ENCODE measurements at places on chromosomes 5 and 9.

DNA sequence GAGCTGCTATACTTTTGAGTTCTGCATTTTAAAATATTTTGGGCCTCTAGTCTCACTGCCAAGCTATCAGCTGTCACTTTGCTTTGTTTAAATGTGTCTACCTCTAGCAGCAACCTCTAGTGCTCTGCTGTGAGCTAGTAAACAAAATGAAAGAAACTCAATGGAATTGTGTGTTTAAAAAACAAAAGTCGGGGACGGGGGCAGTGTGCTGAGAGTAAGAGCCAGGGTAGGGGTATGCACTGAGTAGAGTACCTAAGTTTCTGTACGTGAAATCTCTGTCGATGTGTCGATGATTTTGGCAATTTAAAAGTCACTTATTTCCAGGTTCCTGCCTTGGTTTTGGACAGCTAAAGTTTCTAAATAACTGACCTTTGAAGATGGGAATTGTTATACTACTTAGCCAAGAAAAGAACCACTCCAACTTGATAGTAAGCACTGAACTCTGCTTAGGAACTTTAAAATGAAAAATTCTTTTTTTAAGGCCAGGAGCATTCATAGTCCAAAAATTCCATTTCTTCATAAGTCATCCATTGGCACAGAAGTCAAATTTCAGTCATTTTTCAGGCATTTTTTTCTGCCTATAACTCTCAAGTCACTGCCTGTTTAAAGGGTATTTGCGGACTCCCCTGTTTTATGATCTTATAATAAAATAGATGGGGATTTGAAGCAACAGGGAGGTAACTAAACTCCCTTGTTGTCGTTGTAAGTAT, 111.5 kb downstream of the SAXO1 start:
- no peak for DNase-seq

DNA sequence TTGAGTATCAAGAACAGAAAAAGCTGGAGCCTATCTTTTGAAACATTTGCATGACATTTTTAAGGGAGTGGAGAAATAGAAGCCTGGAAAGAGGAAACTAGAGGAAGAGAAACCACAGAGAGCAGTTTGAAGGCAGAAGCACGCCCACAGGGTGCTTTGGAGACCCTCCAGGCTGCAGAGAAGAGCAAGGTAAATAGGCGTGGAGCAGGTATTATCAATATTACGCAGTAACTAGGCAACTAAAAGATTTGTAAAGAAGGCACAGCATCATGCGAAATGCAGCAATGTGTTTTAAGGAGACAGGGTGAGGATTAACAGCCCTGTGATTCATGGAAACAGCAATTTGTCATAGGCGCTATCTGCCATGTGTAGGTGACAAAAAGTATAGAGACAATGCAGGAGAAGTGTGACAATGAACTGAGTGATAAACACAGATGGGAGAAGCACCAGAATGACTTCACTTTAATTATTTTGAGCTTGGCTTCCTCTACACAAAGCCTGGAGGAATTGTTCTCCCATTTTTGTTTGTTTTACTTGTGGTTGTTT, 281.2 kb downstream of the BRINP1 start:
- DNase-seq, result no peak

DNA sequence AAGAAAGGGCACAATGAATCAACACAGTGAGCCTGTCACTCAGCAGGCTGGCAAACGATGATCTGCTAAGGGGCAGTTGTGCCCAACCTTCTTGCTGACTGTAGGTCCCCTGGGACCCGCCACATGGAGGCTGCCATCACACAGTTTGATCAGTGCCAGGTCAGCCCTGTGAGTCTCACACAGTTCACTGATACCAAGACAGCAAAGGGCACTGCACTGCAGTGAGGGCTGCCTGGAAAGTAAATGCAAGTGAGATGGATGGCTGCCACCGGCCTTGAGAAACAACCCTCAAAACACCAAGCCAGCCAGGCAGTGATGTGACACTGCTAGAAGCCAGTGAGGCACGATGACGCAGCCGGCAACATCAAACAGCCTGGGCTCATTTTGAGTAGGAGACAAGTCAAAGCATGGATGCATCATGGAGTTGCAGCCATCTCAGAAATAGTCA, 30.3 kb downstream of the FOXD1 start:
- no peak for DNase-seq

DNA sequence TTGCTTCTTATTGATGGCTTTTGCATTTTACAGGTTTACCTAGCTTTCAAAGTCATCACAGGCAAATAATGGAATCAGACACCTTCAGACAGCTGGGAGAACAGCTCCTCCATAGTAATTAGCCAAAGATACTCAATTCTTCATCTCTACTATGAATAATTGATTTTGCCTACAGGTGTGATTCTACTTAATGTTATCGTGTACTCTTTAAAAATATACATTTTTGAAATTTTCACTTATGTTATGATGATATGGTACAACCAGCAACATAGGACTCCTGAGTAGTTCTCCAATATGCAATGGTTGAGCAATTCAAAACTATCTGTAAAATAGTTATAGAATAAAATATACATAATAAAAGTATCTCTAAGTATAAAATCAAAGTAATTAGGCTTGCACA, at the start of gene TAS2R1:
TAS2R1 (minus strand) TSS at position 101 of the 400 bp plus-strand sequence. CDS start 319 bp downstream, outside the sequence.
- no peak for DNase-seq

- DNase-seq, result no peak
Observed at GRCh38 chr5:88540471-88541115, 271.9 kb upstream of the TMEM161B start.

- no peak for DNase-seq
Observed at GRCh38 chr9:8946461-8946860, 1146.9 kb upstream of the DMAC1 start.

DNA sequence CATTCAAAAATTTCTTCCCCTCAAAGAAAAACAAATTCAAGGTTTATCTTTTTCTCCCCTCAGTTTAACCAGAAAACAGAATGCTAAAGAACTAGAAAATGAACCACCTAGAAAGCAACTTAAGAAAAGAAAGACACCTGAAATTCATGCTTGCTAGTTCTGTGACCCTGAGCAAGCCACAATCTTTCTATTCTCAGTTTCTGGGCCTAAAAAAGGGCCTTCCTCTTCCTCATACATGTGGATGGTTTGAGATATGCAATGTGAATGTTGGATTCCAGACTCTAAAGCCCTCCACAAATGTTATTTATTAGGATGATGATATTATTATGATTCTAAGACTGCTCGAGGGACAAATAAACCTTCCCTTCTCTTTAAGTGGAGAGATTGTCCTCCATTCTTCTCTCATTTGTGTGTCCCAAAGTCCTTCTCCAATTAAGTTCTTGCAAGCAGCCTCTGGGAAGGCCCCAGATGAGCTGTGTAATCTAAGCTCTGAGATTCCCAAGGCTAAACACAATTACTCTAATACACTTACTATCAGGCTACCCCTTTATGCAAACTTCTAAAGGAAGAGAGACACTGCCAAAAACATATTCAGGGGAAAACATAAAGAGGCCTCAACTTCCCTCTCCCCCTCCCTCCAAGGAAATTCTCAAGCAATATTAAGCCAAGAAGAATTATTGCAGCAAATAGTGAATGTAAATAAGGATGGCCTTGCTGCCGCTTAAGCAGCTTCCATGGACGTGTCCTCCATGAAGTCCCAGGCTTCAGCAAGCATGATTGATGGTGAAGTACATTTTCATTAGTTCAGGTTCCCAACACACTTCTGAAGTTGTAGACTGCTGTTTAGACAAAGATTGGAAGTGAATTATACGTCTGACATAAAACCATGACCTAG, 80.2 kb downstream of the PRKACG start:
- no peak for DNase-seq

- DNase-seq, result no peak
Observed at GRCh38 chr5:150329881-150330876, 27.3 kb upstream of the TCOF1 start.

GRCh38 chr9:89929315-89929672, 324.5 kb downstream of the GADD45G start:
- DNase-seq, result no peak

DNA sequence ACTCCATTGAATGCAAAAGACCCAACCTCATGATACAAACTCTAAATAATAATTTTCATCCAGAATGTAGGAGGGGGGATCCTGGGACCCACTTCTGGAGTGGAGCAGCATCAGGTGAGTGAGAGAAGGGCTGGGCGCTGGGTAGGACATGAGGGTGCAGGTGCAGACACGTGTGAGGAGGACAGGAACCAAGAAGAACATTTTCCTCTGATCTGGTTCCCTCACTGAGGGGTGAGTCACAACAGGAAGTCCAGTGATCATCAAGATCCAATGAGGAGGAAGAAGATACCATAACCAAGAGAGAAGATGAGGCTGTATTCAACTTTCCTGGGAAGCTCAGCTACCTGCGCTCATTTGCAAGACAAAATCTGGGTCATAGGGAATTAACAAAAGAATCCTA, 57.4 kb downstream of the SFXN1 start:
- no peak for DNase-seq

- DNase-seq, result no peak
Observed at GRCh38 chr5:116395226-116395625, 179.4 kb downstream of the SEMA6A start.

DNA sequence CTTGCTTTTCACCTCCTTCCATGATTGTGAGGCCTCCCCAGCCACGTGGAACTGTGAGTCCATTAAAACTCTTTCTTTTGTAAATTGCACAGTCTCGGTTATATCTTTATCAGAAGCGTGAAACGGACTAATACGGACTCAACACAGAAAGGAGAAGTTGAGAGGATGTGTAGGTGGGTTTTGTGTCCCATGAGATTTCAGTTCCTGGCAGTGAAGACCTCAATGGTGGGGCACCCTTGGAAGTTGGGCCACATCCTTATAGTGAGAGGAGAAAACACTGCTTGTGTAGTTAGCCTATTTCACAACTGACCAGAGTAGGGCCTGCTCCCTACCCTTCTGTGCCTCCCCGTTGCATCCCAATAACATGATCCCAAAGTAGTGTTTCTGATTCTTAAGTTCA, 98.9 kb upstream of the TNC start:
- no peak for DNase-seq

- DNase-seq, result no peak
Observed at GRCh38 chr9:98101868-98102273, 17.2 kb downstream of the TRIM14 start.

DNA sequence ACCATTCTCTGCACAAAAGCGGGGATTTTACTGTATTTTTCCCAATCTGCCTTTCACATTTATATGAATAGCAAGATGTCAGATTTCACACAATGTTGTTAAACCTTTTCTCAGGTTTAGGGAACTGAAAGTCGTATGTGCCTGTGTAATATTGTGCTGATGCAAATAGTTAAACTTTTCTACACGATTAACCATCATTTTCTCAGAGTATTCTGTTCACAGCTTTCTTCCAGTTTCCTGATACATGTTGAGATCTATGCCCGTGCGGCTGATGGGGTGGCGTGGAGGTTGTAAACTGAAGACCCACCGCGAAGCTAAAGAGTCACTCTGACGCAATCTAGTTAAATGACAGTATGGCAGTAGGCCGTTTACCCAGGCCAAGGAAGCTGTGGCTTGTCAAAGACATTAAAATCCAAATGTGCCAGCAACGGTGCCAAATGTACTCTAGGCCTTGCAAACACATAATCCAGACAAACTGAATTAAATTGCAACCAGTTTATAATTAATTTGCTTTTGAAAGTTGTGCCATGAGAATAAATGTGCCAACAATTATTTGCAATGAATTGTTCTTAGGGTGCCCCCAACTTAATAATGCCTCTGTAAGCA, 145.7 kb downstream of the EBF1 start:
- no peak for DNase-seq

- DNase-seq, result no peak
Observed at GRCh38 chr9:134287591-134288491, 38.4 kb upstream of the RXRA start.

DNA sequence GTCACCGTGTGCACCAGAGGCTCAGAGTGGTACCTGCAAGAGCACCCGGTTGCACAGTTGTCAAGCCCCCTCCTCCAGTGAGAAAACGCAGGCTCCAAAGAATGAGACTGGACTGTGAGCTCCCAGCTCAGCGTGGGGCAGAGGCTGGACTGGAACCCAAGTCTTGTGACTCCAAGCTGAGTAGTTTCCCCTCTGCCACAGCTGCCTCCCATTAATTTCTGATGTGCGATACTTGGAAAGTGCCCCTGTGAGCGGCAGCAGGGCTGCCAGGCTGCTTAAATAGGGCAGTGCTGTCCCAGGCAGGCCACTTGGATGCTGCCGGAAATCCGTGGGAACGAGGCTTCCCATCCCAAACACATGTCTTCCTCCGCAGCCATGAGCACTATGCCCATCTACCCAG, 62.2 kb upstream of the ANGPTL2 start:
- DNase-seq, result no peak

GRCh38 chr9:101778332-101778731, 39.9 kb upstream of the GRIN3A start:
- DNase-seq, result no peak

GRCh38 chr9:96868709-96869108, 14.4 kb upstream of the ZNF782 start:
- DNase-seq, result no peak

- DNase-seq, result no peak
Observed at GRCh38 chr5:933251-933861, 40.7 kb downstream of the TRIP13 start.

DNA sequence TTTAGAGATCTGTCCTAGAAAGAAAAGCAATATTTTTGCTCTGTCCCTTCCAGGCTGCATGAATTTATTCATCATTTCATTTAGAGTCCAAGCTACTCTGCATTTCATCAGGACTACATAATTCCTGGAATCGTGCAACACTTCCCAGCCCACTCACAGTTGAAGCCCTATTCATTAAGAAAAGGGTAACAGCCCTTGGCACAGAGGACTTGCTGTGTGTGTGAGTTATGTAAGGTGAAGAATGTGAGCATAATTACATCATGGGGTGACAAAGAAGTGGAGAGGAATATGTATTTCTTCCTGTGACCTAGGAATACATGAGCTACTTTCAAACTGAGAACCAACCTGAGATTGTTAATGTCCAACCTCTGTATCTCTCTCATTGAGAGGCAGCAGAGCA, 317.4 kb downstream of the ARHGEF28 start:
- no peak for DNase-seq

DNA sequence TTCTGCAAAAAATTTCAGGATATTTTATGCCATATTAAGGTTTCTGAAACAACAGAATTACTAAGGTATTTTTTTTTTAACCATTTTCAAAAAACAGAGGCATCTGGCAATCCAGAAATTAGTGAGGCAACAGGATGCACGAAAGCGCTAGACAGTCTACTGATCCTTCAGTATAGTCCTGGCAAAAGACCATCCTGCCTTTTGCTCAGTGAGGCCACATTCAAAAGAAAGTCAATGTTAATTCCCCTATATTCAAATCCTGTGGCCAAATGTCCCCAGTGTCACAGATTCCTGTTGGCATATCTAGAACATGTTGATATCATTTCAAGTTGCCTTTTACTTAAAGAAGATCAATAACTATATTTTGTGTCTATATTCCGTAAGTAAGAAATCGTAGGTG, 13.1 kb upstream of the NFIB start:
- no peak for DNase-seq

GRCh38 chr9:16521868-16522411, 348.5 kb downstream of the BNC2 start:
- no peak for DNase-seq

GRCh38 chr9:78490231-78490630, 193.3 kb downstream of the PSAT1 start:
- DNase-seq, result no peak

GRCh38 chr9:90107040-90107725, 502.4 kb downstream of the GADD45G start:
- no peak for DNase-seq

- no peak for DNase-seq
Observed at GRCh38 chr5:139752506-139753473, 42.8 kb upstream of the PSD2 start.
